Activated CD8-positive, alpha-beta memory T cell treated with anti-CD3 and anti-CD28 coated beads for 48 hours (primary cell): ENCODE measurements at places on chromosomes 1 and 21.

DNA sequence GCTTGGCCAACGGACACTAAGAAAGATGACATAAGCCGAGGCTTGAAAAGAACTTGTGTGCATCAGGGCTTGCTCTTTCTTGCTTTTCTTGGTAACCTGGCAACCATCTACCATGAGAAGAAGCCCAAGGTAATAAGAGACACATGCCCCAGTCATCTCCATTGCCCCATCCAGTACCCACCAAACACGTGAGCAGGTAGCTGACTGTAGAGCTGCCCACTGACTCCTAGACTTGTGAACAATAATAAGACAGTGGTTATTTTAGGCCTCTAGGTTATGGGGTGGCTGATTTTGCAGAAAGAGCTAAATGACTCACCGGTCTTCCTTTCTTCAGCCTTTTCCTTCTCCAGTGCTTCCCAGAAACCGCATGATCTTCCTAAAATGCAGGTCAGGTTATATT is 105.0 kb upstream of the JUN start:
- no peak for DNase-seq

- no peak for DNase-seq
Observed at GRCh38 chr1:225670806-225671733, 18.1 kb upstream of the ENAH start.

GRCh38 chr1:39833621-39834385 is 45.1 kb upstream of the BMP8B start:
- no peak for DNase-seq

- no peak for DNase-seq
Observed at GRCh38 chr1:171712341-171712740, 29.5 kb downstream of the VAMP4 start.

DNA sequence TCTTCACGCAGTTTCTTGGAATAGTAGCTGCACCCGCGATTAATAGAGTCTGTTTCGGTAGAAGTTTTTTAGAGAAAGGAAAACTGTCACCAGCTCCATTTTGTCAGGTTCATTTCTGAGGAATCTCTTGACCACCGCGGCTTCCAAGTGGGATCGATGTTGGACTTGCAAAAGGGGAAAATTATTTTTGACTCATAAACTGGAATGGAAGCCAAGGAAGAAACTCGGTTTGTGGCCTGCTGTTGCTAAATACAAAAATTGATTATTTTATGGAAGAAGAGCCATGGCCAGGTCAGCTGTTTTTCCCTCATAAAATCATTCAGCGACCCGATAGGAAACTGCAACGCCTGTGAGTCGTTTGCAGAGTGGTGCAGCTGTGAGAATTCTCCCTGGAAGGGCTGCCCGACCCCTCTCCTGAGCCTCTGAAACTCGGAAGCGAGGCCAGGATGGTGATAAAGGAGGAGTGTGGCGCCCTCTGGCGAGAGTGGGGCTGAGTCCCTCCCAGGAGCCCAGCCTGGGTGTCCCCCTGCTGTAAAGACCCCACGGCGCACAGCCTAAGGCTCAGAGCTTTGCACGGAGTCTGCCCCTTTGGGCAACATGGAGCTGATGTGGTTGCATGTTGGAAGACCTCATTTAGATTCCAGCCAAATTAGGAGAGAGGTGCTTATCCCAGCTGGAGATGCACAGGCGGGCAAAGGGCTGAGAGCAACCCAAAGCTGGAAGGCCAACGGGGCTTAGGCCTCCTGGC is 83.6 kb upstream of the SLC25A33 start:
- DNase-seq: peak; percentile 18

GRCh38 chr1:211932231-211932932 is 101.8 kb upstream of the LPGAT1 start:
- DNase-seq: no peak

- DNase-seq: no peak
Observed at GRCh38 chr21:45995686-45996179, 14.2 kb downstream of the COL6A1 start.

DNA sequence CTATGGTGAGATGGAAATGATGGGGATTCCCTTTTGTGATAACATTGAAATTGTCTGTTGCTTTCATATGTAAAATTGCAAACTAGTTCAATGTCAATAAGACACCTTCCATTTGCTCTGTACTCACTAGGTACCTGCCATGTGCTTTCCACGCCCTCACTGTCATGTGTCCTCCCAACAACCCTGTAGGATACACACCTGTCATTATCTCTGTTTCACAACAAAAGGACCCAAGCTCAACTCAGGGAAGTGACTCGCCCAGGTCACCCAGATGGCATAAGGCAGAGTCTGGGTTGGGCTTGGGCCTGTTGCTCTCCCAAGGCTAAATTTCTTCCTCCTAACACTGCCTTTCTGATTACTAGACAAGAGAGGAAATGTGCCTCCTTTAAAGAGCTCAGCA is 45.3 kb upstream of the MCOLN3 start:
- no peak for DNase-seq

DNA sequence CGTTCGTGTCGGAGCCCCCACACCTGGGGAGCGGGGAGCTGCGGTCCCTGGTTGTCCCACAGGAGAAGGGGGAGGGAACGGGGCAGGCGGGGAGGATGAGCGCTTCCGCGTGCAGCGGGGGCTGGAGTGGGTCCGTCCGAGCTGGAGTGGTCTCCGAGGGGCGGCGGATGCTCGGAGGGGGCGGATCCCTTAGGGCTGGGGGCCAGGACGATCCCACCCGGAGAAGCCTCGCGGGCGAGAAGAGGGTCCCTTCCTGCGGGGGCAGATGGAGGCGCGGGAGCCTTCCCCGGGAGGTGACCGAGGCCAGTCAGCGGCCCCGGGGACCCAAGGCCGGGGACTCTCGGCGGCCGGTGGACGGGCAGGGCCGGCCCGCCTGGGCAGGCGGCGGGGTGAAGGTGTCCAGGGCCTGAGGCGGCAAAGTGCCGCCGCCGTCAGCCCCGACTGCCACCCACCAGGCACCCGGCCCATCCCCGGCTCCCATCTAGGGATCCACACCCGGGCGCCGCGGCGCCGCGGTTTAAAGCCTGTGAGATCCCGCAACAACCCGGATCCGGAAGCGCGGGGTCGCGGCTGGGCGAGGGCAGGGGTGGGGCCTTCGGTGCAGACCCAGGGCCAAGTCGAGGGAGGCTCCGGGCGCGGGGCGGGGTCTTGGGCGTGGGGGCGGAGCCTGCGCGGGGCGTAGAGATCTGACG is 5.3 kb upstream of the CCDC27 start:
- peak; percentile 77 for DNase-seq

DNA sequence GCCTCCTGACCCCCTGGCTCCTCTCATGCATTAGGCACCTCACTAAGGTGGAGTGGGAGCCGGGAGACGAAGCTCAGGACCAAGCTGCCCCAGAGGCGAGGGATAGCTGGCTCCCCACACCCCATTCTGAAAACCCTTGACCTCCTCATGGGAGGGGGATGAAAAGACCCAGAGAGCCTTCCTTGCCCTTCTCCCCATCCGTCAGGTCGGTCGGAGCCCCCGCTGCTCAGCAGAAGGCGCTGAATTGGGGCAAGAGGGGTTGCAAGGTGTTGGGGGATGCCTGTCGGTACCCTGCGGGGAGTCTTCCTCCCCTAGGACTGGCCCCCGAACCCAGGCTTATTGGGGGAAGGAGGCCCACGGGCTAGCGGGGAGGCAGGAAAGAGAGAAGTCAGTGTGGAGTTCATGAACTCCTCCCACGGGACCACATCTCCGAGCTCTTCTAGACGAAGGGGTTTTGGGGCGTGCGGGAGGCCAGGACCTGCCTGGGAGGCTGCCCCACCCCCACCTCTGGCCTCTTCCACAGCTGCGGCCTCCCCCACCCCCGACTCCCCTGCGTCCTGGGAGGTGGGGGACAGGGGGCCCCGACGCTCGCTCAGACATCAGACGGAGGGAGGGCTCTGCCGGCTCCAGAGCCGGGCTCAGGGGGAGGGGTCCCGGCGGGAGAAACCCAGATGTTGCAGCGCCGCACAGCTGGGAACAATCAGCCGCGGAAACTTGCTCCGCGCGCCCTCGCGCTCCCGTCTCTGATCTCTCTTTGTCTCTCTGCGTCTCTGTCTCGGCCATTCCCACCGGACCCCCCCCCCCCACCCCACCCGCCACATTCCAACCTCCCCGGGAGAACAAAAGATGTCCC is 719 bp downstream of the MFAP2 start:
- no peak for DNase-seq

DNA sequence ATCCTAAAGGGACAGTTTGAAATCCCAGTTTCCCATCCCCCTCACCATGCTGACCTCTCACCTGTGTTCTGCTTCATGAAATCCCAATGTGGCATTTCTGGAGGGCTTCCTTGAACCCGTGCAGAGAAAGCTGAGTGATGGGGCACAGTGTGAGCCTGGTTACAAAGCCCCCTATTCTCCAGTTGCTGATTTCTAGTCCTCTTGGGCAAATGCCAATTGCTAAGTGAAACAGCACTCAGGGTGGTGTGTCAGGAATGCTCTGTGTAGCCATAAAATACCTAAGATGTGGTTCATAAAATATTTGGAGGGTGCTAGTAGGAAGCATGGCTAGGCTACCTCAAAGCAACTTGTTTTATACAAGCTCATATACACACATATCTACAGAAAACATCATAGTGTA is 32.0 kb downstream of the SUSD4 start:
- no peak for DNase-seq
